ENCODE measurements at places on chromosomes 12 and 14.

GRCh38 chr14:31194661-31195060 lies 12.9 kb downstream of the HECTD1 start:
- no peak for DNase-seq

DNA sequence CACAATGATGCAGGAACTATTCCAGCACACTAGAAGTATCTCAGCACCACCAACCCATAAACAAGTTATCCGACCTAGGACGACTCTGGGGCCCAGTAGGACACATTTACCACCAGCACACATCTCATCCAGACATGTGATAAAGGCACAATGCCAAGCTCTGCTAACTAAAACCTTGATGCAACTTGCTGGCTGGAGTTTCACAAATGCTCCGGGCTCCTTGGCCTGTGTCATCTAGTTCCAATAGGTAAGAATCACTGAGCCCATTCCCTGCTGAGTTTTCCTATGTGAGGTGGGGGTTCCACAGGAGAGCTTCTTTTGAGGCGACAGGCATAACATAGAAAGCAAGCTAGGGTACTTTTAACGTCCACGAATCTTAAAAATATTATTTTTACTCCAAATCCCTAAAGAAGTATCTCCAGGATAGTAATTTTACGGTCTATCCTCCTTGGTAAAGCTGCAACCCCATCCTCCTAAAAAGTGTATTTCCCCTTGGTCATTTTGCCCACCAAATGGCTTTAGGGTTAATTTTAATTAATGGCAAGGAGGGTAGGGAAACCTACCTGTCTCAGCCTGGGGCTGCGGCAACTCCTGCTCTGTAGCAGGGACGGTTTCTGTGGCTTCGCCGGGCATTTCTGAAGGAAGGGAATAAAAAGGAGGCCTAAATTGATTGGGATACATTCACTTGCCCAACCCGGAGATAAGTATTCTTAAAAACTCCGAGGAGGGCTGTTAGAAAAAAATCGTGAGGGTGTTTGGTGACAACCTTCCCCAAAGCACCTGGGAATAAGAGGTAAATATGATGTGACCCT lies 1.0 kb downstream of the NACA start:
- DNase-seq, result peak; percentile 44

DNA sequence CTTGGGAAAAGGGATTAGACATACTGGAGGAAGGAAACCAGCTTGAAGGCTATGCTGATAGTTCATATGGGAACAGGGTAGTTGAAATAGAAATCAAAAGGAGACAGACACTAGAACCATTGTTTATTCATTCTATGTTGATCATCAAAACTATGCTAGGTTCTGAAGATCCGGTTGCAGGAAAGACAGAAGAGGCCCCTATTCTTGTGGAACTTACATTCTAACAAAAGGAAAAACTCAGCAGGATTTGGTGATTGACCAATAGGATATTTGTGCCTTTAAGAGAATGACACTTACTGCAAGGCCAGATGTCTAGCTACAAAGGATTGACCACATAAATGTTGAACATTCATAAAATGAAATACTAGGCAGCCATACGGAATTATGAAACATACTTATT lies 179.2 kb downstream of the AKAP6 start:
- no peak for DNase-seq

GRCh38 chr12:109334887-109335286 lies 12.8 kb upstream of the MYO1H start:
- DNase-seq, result no peak

GRCh38 chr12:113194971-113195391 lies 9.5 kb downstream of the RITA1 start:
- DNase-seq, result no peak

GRCh38 chr12:70885956-70886355 lies 34.6 kb downstream of the PTPRR start:
- DNase-seq, result no peak

DNA sequence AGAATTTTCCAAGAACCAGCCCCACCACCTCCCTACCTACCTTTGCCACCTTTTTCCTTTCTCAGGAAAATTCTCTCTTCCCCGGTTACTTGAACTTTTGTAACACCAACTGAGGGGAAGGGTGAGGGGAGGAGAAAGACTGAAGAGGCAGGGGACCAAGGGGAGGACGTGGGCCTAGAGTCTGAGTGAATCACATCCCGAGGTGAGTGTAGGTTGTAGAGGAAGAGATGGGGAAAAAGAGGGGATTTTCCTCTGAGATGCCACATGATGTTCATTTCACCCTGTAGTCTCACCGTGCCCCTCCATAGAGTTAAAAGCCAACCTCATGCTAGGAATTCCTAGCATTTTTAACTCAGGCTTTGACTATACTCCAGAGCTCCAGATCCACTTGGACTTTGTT lies 311.8 kb downstream of the RPAP3 start:
- peak; percentile 67 for DNase-seq

DNA sequence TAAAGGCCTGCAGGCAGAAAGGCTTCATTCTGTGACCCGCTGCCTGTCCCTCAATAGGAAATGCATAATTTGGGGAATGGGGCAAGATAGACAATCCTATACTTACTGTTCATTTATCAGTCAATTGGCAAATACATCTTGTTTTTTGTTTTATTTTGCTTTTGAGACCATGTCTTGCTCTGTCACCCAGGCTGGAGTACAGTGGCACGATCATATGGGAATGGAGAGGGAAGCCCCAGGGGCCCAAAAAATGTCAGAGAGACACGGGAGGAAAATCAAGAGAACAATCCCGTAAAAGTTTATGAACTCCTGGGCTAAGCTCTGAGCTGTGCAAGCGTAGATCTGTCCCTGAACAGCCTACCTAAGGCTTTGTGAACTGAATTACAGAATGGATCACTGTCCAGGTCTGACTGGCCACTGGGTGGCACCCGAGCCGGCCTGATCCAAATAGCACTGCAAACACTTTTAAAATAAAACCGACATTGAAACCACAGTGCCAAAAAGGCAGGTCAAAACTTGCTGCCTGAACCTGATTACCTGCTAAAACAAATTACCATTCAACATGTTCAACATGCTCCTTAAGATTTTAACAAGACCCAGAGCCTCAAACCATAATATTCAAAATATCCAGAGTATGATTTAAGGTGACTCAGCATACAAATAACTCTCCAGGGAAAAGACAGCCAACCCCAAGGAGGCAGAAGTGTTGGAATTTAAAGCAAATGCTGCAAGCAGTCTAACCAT lies 11.8 kb downstream of the COPS7A start:
- peak; percentile 72 for DNase-seq

- DNase-seq, result no peak
These were observed 132.6 kb upstream of the ARHGAP5 start for GRCh38 chr14:31944256-31945073.

DNA sequence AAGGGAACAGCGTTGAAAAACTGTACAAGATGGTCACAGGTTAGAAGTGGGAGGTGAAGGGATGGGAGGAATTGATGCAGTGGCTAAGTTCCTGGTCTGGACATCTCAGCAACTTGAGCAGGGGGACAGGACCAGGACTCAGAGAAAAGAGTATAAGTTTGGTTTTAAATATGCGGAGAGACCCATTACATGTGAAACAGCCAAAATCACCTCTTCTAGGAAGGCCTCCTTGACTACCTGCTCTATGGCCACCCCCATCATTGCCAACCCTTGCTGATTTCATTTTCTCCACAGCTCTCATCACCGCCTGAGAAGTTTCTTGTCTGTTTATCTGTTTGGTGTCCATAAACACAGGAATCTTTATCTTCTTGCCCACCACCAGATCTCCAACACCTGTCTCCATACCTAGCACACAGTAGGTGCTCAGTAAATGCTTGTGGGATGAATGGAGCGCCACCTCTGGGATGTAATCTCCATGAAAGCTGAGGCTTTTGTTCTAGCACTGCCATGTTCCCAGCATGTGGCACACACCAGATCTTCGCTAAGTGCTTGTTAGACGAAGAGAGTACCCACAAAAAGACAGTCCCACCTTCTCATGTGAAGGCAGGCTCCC lies 11.2 kb upstream of the PHETA1 start:
- no peak for DNase-seq

Data from activated naive CD4-positive, alpha-beta T cell treated with anti-CD3 and anti-CD28 coated beads for 36 hours (primary cell).